ENCODE measurements at places on chromosomes 1 and 21. TPM values are rescaled to one million over a fixed set of nuclear protein-coding genes. Genes with fewer than 3 reads are reported as not detected.

DNA sequence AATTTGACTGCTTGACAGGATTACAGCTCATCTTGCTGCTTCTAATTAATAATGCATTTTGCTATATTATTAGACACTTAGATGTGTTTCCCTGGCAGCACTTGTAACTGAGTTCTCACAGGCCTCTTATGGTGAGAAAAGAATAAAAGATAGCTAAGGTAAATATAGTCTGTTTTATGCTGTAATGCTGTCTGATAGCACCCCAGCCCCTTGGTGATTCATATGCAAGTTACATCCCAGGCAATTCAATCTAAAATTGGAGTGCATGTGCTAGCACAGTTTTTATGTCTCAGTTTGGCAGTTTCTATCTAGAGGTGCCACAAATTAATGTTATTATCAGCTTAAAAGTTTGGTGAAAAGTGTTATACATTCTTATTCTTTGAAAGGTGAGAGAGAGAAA lies 42.2 kb downstream of the RGS13 start:
- DNase-seq: no peak

The AMPD1 gene
- polyA plus RNA-seq: 54.8 TPM

GRCh38 chr21:39232861-39233291 lies 49.6 kb upstream of the PSMG1 start:
- DNase-seq: no peak

DNA sequence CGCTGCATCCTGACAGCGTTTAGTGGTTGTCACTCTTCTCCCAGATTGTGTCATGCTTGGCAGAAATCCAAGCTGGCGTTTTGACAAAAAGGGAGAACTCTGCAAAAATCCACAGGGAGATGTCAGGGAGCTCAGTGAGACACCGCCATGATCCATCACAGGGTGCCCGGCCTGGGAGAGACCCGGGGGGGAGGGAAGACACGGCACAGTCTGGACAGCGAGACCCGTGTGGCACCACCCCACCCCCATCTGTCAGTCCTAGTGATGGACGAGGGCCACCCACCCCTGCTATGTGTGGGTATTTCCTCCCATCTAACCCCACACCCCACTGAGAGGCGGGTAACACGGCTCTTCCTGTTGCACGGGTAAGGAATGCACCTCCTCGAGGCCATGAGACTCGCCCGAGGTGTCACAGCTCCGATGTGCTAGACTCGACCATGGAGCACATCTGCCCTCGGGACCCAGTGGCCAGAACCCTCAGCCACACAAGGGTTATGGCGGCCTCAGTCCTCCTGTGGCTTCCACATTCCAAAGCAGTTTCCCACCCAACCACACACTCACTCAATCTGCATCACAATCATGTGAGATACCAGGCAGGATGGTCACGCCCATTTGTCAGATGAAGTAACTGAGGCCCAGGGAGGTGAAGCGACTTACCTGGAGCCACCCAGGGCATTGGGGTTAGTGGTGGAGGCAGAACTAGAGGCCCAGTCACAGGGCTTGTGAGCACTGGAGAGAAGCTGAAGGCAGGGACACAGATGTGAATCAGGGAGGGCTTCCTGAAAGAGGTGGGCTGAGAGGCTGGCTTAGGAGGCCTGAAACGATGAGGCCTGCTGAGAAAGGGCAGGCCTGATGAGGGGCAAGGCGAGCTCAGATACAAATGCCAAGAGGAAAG lies 688.5 kb downstream of the MATN1 start:
- DNase-seq: no peak

DNA sequence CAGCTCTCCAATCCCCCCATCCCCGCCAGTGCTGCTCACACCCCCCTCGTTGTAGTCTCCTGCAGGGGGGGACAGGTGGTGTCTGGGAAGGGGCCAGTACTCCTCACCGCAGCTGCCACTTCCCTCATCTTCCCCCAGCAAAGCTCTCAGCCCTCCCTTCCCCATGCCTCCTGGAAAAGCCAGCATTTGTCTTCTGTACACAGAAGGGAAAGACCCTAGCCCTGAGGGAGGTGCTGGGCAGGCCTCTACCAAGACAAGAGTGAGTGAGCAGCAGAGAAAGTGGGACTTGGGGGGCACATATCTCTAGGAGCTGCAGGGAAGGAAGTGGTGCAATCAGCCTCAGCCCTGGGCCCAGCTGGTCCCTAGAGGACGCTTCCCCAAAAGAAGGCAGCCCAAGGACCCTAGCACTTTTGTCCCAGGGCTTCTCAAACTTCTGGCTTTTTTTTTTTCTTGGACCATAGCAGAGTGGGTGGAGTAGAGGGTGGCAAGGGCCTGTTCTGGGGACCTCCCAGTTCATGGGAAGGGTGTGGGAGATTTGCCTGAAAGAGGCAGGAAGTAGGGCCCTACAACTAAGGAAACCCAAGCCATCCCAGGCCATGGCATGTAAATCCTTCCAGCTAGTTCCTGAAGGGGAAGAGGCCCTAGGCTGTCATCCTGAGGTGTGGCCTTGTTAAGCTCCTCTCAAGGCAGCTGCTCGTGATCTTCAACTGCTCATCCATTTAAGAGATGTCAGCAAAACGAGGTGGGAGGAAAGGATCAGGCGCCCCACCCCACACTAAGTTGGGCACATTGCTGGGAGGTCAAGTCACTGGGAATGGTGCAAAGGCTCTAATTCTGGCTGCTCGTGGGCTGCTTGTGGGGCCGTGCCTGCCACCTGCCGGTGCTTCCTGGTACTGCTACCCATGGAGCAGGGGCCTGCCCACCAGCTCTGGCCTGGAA lies 12.6 kb downstream of the ZC3H12A start:
- peak; percentile 72 for DNase-seq

The KRTAP12-3 gene
- polyA plus RNA-seq: not detected

The SPRR2E gene
- polyA plus RNA-seq: not detected

The OR2T33 gene
- not detected for polyA plus RNA-seq

The TRABD2B gene
- polyA plus RNA-seq: 3.3 TPM

The FOXD3 gene
- polyA plus RNA-seq: not detected

DNA sequence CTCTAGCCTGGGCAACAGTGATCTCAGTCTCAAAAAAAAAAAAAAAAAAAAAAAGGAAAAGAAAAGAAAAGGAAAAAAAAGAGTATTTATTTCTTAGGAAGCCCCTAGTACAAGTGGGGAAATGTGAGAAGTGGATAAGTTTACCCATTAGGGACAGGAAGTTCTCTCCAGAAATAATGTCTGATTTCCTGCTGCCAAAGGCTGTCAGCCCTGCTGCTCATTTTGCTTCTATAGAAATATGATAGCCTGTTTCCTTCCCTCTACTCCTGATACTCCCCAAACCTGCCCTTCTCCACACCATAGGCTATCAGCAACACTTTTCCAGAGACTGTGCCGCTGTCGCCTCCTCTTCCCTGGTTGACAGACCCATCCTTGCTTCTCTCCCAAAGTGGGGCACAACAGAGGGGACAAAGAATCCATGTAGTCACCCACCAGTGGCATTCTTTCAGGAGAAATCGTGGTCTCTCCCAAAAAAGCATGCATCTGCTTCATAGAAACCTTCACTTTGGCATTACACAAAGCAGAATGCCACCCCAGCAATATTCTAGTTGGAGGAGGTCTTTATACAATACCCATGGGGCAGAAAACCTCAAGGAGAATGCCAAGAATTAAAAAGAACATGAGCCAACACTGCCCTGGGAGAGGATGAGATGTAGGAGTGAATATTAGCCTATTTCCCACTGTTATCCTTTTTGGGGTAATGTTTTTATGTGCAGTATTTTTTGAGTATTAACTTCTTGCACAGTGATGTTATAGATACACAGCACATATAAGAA lies 166.3 kb upstream of the NR5A2 start:
- no peak for DNase-seq

DNA sequence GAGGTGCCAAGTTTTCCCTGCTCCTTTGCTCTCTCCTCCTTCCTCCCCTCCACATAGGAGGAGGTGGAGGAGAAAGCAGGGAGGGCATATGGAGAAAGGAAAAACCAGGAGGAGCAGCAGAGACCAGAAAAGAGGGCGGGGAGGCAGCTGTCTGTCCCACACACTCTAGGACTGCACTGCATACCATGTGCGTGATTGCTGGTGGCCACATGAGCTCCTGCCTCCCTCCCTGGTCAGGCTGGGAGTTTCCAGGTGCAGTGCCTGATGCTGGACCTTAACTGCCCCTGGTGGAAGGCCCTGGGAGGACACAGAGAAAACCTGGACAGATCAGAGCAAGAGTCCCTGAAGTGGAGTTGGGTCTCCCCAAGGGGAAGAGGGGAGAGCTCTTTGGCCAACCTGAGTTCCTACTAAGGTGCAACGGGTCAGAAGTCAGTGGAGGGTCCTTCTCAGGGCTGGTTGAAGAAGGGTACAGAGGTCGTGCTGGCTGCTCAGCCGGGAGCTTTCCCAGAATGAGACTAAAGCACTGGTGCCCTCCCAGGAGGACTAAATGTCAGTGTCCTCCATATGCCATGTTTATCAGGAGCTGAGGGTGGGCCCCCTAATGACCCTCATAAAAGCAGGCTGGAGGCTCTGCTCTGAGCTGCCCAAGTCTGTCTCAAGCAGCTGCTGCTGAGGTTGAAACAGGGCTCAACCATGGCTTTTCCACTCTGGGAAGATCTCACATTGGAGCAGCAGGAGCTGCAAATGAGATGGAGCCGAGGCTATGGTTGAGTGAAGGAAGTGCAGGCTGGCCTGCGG lies 3.5 kb upstream of the LGR6 start:
- no peak for DNase-seq

DNA sequence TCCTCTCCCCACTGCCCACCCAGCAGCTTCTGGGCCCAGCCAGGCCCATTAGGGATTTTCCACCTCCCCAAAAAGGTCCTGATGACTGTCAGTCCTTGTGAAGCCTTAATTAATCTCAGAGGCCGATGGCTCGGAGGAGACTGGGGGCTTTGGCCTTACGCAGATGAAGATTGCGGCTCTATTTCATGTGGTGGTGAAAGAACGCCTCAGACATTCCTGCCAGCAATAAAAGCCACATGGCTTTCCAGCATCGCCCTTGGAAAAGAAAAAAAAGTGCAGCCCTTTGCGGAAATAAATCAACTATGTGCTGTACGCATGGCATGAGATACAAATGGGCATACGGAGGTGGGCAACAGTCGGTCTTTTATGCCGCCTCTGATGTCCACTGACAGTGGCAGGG lies 6.6 kb upstream of the RUNX3 start:
- no peak for DNase-seq

DNA sequence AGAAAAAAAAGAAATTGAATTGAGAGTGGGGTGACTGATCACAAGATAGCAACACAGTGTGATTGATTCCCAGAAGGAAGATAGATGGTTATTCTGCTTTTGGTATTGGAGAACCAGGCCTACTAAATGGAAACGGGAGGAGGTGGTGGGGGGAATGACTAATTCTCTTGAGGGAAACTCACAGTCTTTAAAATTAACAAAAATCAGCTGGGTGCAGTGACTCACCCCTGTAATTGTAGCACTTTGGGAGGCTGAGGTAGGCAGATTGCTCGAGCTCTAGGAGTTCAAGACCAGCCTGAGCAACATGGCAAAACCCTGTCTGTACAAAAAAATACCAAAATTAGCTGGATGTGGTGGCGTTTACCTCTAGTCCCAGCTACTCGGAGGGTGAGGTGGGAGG lies 134.6 kb upstream of the PDE4B start:
- DNase-seq: no peak

GRCh38 chr1:165431079-165431478 lies 13.8 kb downstream of the RXRG start:
- no peak for DNase-seq

The MPL gene
- not detected for polyA plus RNA-seq

DNA sequence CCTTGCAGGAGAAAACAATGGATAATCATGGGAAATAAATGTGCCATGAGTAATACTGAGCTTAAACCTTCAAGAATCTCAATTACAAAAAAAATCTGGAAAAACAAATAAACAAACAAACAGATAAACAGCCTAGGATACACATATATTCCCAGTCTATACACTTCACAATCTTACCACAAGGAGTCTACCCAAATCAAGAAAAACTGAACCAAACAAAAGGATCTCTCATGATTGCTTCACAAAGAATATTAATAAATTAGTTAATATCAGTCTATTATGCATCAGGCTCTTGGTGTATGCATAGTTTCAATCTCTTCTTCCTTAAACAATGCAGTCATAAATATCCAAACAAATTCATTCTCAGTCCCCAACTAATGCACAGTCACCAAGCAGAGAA lies 3.2 kb upstream of the ESRRG start:
- no peak for DNase-seq

The SYTL1 gene
- polyA plus RNA-seq: 5.5 TPM

- DNase-seq: no peak
These were observed 189.5 kb upstream of the GREM2 start for GRCh38 chr1:240801442-240801841.

The SHISA4 gene
- not detected for polyA plus RNA-seq

GRCh38 chr21:42122808-42123207 lies 51.7 kb downstream of the UMODL1 start:
- no peak for DNase-seq

DNA sequence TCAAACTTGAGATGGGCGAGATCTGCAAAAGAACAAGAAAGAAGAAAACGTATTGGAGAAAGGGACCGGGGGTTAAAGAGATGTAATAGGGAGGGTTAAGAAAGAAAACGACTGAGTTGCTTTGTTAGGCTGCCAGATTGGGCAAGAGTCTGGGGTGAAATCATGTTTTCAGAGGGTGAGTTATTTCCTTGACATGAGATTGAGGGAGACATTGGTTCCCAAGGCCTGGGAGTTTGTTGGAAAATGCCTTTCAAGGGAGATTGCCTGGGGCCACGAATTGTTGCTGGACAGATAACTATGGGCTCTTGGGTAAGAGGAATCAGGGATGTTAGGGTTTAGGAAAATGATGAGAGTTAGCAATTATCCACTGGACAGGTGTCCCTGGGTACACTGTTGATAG lies 776 bp upstream of the CADM3 start:
- DNase-seq: no peak

- no peak for DNase-seq
These were observed 35.4 kb upstream of the PKN2 start for GRCh38 chr1:88648706-88649105.

DNA sequence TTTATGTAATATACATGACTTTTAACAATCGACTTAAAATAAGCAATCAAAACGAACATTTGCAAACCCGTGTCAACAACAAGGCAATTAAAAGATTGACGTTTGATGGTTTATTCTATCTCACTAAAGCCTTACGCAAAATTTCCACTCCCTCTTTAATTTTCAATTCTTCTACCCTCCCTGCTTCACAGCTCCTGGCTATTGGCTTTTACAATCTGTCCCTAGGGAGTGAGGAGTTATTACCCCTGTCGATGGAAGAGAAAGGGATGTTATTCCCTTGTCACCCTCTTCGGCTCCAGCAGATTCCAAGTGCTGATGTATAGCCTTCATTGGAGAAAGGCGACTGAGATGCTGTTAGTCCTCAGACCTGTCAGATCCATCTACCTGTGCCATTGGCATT lies 161.3 kb downstream of the ZNF281 start:
- DNase-seq: no peak

The PTCH2 gene
- polyA plus RNA-seq: 6.7 TPM

DNA sequence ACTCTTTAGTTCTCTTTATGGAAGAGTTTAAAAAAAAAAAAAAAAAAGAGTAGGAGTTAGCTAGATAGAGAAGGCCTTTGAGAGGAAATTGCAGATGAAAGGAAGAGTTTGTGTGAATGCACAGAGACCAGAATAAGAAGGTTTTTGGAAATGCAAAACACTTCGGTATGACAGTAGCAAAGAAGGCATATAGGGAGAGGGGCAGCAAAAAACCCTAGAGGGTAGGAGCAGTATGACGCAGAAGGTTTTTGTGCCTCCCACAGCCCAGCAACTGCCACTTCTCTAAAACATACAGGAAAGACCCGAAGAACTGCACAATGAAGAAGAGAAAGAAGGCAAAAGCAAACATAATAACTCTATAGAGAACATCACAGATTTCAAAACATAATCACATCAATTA lies 84.3 kb downstream of the WDR64 start:
- DNase-seq: no peak

The NR1I3 gene
- 1.3 TPM for polyA plus RNA-seq

The S100A9 gene
- 200 TPM for polyA plus RNA-seq

Data from muscle of arm (tissue), 14 donors.